ENCODE measurements at places on chromosomes 7 and 10. TPM values are rescaled to one million over a fixed set of nuclear protein-coding genes. Genes with fewer than 3 reads are reported as not detected.
A peak's percentile ranks its signal among the peaks of the same experiment; 100 is the strongest.

The CDK5 gene
- 24.1 TPM for total RNA-seq

DNA sequence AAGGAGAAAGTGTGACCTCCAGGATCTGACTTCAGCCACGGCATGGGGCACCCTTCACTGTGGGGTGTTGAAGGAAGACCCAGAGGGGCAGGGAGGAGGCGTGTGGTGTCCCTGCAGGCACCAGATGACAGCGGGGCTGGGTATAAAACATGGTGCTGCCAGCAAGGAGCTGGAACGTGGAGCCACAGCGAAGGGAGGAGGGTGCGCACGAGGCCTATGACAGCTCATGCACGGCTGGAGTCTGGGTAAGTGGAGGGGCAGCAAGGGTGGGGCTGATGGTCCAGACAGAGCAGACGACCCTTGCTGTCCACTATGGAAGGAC is 27.8 kb upstream of the FOXL3 start:
- no peak overlapping the region for H3K4me3 ChIP-seq
- H3K27ac ChIP-seq = no peak overlapping the region
- no peaks in the 10 kb centered on the region for H3K36me3 ChIP-seq
- H3K4me1 ChIP-seq = no peaks in the 10 kb centered on the region
- no peak for DNase-seq

DNA sequence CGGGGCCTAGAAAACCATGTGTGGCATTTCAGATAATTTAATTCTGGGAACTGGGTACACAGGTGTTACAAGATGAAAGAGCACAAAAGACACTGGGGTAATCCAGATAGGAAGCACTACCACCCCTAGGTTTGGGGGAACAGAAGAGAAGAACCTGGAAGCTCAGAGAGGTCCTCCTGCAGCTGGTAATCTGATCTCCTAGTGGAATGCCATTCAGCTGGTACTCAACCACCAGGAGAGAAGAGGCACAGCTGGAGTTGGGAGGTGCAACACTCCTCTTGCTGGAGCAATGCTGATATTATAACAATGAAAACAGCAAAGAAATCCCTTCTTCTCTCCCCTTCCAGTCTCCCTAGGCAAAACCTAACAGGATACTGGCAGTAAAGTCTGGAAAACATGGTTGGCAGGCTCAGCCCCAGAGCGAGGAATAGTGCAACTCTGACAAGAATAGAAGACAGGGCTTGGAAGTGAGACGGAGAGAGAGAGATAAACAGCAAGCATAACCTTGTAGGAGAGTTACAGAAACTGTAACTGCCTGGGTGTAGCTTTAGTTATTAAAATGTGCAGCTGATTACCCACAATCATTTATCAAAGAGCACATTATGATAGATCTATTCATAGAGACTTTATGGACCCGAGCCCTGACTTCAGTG is 35.0 kb downstream of the NRF1 start:
- H3K36me3 ChIP-seq = peaks cover 13% of the 10 kb centered on the region
- no peak overlapping the region for H3K27ac ChIP-seq
- DNase-seq = no peak
- H3K27me3 ChIP-seq = no peaks in the 10 kb centered on the region

DNA sequence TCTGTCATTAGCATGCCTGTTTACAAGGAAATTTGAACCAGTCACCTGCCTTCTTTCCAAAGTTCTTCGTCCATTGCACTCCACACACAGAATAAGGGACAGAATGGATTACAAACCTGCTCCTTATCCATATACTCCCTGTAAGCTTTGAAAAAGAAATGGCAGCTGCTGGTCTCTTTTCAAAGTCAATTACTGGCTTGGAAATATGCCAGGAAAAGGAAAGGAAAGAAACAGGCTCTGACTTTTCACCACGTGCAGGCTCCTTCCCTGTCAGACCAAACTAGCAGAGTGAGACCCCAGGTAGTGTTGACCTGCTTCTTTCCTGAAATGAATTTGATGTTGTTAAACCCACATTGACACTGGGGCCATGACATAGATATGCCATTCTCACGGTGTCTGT is 84.5 kb downstream of the LHFPL3 start:
- no peaks in the 10 kb centered on the region for H3K27me3 ChIP-seq
- no peaks in the 10 kb centered on the region for H3K36me3 ChIP-seq
- no peak overlapping the region for H3K4me3 ChIP-seq
- DNase-seq = no peak

GRCh38 chr7:14626076-14626475 is 276.5 kb downstream of the DGKB start:
- no peaks in the 10 kb centered on the region for H3K4me1 ChIP-seq
- H3K27ac ChIP-seq = no peak overlapping the region
- no peaks in the 10 kb centered on the region for H3K27me3 ChIP-seq
- no peak for DNase-seq
- no peak overlapping the region for H3K4me3 ChIP-seq

GRCh38 chr7:139591550-139592195 is 68.2 kb downstream of the CLEC2L start:
- no peak overlapping the region for H3K27ac ChIP-seq
- no peak for DNase-seq

DNA sequence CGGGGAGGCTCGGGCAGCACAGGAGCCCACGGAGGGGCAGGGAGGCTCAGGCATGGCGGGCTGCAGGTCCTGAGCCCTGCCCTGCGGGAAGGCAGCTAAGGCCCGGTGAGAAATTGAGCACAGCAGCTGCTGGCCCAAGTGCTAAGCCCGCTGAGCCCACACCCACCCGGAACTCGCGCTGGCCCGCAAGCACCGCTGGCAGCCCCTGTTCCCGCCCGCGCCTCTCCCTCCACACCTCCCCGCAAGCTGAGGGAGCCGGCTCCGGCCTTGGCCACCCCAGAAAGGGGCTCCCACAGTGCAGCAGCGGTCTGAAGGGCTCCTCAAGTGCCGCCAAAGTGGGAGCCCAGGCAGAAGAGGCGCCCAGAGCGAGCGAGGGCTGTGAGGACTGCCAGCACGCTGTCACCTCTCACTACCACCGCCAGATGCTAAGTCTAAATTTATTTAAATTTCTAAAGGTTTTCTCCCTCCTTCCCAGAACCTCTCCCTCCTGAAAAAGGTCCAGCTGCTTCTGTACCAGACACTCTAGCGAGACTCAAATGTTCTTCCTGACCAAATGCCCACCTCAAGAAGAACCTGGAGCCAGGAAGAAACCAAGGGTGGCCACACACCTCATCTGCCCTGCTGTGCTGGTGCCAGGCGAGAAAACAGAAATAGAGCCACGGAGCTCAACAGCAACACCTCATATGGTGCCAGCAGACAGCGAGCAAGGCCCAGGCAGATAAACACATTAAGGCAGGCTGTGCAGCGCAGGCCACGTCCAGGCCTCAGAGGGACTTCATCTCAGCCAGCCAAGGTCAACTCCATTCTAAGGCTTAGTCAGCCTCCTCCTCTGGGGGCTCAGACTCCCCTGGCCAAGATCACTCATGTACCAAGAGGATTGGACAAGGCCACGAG is 47.0 kb downstream of the KCNMA1 start:
- H3K27ac ChIP-seq = no peak overlapping the region
- no peak for DNase-seq
- no peaks in the 10 kb centered on the region for H3K4me1 ChIP-seq

DNA sequence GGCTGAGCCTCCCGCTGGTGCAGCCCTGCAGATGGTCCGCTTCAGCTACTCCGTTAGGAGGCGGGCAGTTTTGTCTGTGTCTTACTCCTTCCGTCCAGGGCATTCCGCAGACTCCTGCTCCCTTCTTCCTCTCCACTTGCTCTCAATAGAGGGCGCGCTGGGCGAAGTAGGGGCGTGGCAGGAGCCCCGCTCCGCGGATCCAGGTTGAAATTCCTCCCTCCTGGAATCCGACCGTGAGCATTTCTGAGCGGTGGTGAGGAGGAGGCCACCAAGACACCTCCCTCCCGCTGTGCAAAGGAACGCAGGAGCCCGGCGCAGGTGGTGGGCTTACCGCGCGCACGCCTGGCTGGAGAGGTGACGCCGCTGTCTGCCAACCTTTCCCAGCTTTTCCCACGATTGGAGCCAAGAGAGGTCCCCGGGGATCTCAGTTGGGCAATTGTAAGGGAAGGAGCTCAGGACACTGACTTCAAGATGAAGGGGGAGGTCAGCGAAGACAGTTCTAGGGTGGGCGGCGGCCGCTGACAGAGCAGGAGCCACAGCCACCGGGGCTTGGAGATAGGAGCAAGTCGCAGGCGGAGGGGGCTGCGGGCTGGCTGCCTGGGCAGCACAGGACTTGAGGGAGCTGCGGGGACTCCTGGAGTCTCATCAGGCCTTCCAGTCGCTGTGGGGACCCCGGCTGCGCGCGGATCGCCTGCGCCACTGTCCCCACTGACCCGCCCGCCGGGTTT is 1011.3 kb downstream of the XPNPEP1 start:
- H3K4me3 ChIP-seq = no peak overlapping the region
- no peak overlapping the region for H3K27ac ChIP-seq
- DNase-seq = no peak

GRCh38 chr10:63812501-63812900 is 291.3 kb downstream of the REEP3 start:
- H3K4me1 ChIP-seq = no peaks in the 10 kb centered on the region
- H3K27ac ChIP-seq = no peak overlapping the region
- H3K36me3 ChIP-seq = no peaks in the 10 kb centered on the region
- peaks cover under 1% of the 10 kb centered on the region for H3K27me3 ChIP-seq

DNA sequence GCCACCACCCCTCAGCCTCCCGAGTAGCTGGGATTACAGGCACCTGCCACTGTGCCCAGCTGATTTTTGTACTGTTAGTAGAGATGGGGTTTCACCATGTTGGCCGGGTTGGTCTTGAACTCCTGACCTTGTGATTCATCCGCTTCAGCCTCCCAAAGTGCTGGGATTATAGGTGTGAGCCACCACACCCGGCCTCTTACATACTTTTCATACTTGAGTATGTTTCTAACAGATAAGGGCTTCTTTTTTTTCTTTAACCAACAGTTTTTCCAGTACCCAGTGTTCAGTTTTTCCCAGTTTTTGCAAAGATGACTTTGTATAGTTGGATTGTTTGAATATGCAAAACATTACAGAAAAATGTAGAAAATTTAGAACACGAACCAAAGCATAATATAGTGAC is 7.7 kb downstream of the EIF4H start:
- H3K27ac ChIP-seq = no peak overlapping the region
- H3K4me1 ChIP-seq = peaks cover 48% of the 10 kb centered on the region
- no peaks in the 10 kb centered on the region for H3K27me3 ChIP-seq
- no peak for DNase-seq

GRCh38 chr7:22386206-22386858 is 29.4 kb upstream of the RAPGEF5 start:
- H3K36me3 ChIP-seq = no peaks in the 10 kb centered on the region
- DNase-seq = no peak
- H3K27ac ChIP-seq = no peak overlapping the region
- H3K4me3 ChIP-seq = no peak overlapping the region
- peaks cover 11% of the 10 kb centered on the region for H3K27me3 ChIP-seq
- no peaks in the 10 kb centered on the region for H3K4me1 ChIP-seq

GRCh38 chr7:141209454-141209853 is 135.6 kb downstream of the TMEM178B start:
- H3K4me3 ChIP-seq = no peak overlapping the region
- DNase-seq = no peak
- peaks cover 2% of the 10 kb centered on the region for H3K27me3 ChIP-seq
- H3K36me3 ChIP-seq = no peaks in the 10 kb centered on the region
- no peak overlapping the region for H3K27ac ChIP-seq

DNA sequence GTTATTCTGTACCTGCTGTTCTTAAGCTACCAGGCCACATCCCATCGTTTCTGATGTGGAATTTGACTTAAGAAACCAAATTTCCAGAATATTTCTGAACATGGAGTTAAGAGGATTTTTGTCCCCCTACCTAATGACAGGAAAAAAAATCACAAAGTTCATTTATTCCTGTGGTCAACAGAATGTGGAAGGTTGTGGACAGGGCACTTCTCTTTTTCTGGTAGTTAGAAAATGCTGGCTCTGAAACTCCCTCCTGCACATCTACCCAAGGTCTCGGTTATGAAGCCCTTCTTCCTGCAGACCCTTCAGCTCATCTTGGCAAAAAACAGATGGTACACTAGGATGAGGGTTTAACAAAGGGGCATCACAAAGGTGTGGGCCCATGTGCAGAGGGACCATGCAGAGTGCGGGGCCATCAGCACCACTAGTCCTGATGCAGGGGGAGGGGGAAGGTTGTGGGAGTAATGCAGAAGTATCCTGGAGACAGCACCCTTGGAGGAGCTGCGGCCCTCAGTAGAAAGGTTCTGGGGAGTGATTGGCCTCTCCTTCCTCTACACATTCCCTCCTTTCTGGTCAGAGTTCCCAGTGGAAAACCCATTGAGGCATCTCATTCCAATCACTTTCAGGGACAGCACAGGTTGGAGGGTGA is 9.8 kb downstream of the ALOX5 start:
- DNase-seq = no peak
- H3K4me1 ChIP-seq = no peaks in the 10 kb centered on the region
- H3K36me3 ChIP-seq = no peaks in the 10 kb centered on the region
- H3K4me3 ChIP-seq = no peak overlapping the region
- no peaks in the 10 kb centered on the region for H3K27me3 ChIP-seq
- no peak overlapping the region for H3K27ac ChIP-seq

DNA sequence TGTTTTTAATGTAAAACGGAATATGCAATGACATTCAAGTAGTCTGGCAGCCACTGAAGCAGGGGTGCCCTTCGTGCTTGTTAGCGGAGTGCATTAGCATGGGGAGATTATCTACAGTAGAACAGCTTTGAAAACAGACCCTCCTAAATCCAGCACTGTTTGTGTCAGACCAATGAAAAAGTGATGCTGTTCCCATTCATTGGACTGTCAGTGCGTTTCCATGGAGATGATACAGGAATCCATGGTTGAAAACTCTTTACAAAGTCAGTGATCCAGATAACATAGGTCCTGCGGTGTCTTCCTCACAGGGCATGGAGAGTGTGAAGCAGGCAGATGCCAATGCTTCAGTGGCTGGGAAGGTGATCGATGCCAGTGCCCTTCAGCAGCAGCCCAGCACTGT is 73.6 kb downstream of the ITGB8 start:
- no peaks in the 10 kb centered on the region for H3K4me1 ChIP-seq
- no peak overlapping the region for H3K27ac ChIP-seq
- no peaks in the 10 kb centered on the region for H3K36me3 ChIP-seq
- H3K27me3 ChIP-seq = no peaks in the 10 kb centered on the region

GRCh38 chr10:110221044-110221720 is 13.8 kb downstream of the MXI1 start:
- DNase-seq = no peak
- H3K36me3 ChIP-seq = no peaks in the 10 kb centered on the region
- peaks cover 5% of the 10 kb centered on the region for H3K27me3 ChIP-seq
- peak overlapping the region; percentile 59 for H3K4me3 ChIP-seq
- no peak overlapping the region for H3K27ac ChIP-seq

Measured in activated T-helper 2 cell treated with anti-CD3 and anti-CD28 coated beads, Interferon-gamma antibody, Interleukin-2, Interleukin-4, amounts not matched to agents 10 μg/mL and 5 μg/mL and 100 μg/mL, durations not matched to agents 14 hours and 24 hours and 36 hours (primary cell).